Heart left ventricle (tissue), 16 donors: ENCODE measurements at places on chromosomes 16 and 17. TPM values are rescaled to one million over a fixed set of nuclear protein-coding genes. Genes with fewer than 3 reads are reported as not detected.

AANAT gene
- not detected for polyA plus RNA-seq

C16orf86 gene
- 2.1 TPM for polyA plus RNA-seq

ADCY7 gene
- polyA plus RNA-seq = 5.3 TPM

HBA2 gene
- 90.1 TPM for polyA plus RNA-seq

HS3ST2 gene
- 0.19 TPM for polyA plus RNA-seq

DPEP2 gene
- polyA plus RNA-seq = 1.1 TPM

ASPHD1 gene
- not detected for polyA plus RNA-seq

STX8 gene
- polyA plus RNA-seq = 43.2 TPM

DNA sequence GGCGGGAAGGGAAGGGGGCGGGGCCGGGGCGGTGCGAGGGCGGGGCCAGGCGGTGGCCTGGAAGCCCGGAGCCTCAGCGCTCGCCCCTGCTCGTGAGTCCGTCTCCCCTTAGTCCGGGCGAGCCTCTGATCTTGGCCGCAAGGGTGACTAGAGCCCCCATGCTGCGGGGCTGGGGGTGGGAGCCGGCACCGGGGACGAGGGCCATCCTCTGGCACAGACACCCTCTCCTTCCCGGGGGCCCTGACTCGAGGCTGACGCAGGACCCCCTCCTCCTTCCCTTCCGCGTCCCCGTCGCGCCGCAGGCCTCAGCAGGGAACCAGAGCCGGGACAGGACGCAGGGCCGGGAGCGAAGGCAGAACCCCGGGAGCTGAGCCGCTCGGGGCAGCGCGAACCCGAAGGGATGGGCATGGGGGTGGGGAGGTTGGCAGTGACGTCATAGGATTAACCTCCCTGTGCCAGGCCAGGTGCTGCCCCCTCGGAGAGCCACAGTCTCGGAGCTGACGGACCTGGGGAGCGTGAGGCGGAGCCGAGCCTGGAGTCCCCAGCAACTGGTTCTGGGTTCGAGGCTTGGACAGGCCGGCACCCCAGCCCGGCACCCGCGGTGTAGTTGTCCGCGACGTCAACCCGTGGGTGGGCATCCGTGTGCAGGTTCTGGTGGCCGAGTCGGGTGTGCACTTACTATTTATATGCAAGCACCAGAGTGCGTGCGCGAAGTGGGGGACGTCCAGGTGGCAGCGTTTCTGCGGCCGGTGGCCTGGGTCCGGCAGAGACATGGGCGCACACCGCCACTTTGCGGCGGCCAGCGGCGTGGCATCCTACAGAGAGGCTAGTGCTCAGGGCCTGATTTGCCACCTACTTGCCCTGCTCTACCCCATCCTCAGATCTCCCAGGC lies 503 bp upstream of the PLCD3 start:
- peak; percentile 87 for DNase-seq

DNA sequence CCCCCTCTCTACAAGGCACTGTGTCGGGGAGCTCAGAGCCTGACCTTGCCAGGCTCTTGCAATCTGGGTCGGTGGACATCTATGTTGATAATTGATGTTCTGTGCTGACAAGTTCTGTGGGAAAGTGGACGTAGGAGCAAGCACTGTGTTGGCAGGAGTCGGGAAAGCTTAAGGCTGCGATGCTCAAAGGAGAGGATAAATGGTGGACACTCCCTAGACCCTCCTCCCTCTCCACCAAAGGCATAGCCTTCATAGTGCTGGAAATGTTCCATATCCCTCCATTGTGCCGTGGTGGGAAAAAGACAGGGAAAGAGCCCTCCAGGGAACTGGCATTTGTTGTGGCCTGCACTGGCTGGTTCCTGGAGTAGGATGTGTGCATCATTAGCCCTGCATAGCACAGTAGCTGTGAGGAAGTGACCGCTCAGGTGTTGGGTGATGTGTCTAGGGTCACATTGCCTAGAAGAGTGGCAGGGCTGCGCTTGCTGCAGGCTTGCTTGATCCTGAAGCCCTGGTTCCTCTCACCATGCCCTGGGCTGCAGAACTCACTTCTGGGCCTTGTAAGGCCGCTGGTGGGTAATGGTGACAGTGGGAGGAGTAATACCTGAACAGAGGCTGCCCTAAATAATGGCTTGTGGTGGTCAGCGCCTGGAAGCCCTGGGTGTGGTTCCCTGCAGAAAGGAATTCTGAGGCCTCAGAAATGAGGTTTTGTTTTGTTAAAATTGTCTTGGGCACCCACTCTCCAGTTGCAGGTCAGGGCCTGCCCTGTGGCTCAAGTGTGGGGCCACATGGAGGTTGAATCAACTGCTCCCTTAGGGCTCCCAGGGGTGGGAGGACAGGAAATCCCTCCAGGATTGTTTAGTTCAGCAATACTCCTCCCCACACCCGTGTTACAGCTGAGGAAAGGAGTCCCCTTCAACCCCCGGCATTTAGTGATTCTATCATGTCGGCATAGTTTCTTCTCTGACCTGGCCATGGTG lies 62.6 kb downstream of the KSR1 start:
- DNase-seq = no peak

DNA sequence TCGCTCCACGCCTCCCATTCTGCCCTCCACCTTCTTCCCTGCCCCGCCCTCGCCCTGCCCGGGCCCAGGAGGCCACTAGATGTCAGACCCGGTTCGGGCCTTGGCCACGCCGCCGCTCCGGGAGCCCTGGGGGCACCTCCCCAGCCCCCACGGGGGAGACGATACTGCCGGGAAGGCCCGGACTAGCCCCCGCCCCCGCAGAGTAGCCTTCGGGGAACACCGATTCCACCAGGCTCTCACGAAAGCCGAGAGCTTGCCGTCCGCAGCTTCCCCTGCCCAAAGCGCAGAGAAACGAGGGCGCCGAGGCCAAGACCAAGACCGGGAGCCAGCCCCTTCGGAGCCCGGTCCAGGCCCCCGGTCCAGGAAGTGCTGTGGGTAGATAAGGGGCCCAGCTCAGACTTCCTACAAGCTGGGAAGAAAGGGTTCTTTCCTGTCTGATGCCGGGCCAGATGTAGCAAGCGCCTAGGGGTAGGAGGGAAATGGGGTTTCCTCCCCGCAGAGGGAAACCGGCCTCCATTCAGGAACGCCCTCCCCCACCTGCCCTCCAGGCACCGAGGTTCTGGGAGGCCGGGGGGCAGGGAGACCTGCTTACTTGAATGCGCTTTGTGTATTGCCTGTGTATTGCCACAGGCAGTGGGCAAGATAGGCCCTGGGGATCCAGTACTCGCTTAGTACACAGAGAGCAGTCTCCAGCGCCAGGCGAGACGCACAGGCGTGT lies 806 bp upstream of the CYB561 start:
- peak; percentile 77 for DNase-seq

DNA sequence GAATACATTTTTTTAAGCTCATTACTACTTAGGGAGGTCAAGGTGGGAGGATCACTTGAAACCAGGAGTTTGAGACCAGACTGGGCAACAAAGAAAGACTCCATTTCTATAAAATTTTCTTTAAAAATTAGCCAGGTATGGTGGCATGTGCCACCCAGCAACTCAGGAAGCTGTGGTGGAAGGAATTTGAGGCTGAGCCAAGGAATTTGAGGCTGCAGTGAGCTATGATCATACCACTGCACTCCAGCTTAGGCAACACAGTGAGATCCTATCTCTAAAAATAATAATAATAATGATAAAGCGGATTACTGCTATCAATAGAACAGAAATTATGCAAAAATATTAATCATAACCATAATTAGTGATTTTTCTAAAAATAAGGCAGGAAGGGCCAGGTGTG lies 170.3 kb downstream of the COPRS start:
- no peak for DNase-seq

- DNase-seq = no peak
Measured at GRCh38 chr16:1258225-1258600, 2.3 kb downstream of the TPSD1 start.

DNA sequence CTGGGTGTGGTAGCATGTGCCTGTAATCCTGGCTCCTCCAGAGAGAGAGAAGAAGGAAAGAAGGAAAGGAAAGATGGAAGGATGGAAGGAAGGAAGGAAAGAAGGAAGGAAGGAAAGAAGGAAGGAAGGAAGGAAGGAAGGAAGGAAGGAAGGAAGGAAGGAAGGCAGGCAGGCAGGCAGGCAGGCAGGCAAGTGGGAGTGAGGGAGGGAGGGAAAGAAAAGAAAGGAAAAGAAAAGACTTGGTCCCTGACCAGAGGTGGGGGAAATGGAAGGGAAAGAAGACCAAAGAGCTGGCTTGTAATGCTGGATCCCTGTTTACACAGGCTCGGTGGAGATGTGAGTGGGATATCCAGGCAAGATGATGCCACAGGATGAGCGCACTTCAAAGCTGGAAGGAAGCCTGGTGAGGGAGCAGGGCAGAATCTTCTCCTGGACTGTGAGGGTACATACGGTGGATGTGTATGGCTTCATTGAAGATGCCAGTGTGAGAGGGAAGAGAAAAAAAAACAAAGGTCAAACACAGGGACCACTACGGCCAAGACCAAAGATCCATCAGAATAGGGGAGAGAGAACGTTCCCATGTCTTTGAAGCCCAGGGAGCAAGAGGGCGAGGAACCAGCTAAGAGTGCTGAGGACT lies 2.1 kb downstream of the CES1 start:
- no peak for DNase-seq

DNA sequence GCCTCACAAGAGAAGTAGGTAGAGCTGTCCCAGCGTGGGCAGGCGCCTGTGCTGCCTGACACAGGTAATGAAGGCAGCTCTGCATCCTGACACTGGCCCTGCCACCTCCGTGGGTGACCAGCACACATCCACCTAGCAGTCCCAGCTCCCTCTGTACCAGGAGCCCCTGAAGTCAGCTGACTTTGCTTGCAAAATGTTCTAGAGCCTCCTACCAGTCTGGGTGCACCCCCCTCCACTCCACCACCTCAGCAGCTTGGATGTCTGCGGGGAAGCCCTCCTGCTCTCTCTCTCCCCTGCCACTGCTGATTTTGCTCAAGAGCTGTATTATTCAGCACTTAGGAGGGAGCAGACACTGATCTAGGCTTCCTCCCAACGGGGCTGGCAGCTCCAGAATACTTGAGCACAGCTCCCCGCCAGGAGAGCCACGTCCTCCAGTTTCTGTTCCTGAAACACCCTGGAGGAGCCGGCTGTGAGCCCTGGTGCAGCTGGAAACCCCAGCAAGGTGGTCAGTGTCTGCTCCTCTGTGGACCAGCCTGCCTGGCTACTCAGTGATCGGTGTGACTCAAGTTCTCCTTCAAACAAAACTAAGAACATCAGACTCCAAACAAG lies 1.0 kb downstream of the RNF166 start:
- DNase-seq = no peak

GRCh38 chr17:14143688-14144087 lies 74.4 kb downstream of the COX10 start:
- no peak for DNase-seq
